Stimulated activated CD4-positive, alpha-beta T cell treated with anti-CD3 and anti-CD28 coated beads, Interleukin-1b, Interleukin-23, amount 100 ng/mL, for 1 hour (primary cell): ENCODE measurements at places on chromosomes 4 and X.

GRCh38 chrX:19720236-19720635 lies 167.2 kb downstream of the SH3KBP1 start:
- no peak for DNase-seq

DNA sequence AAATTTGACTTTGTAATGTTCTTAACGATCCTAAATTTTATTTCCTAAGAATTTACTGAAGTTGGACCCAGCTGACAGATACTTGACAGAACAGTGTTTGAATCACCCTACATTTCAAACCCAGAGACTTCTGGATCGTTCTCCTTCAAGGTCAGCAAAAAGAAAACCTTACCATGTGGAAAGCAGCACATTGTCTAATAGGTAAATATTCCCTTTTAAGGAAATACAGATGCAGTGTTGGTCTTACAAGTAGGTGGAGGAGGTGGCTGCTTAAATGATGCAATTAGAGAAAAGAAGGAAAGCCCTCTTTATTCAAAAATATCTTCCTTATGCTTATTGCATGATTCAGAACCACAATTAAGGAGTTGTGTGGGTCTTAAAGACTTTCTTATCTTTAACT lies 73.5 kb downstream of the RS1 start:
- no peak for DNase-seq

DNA sequence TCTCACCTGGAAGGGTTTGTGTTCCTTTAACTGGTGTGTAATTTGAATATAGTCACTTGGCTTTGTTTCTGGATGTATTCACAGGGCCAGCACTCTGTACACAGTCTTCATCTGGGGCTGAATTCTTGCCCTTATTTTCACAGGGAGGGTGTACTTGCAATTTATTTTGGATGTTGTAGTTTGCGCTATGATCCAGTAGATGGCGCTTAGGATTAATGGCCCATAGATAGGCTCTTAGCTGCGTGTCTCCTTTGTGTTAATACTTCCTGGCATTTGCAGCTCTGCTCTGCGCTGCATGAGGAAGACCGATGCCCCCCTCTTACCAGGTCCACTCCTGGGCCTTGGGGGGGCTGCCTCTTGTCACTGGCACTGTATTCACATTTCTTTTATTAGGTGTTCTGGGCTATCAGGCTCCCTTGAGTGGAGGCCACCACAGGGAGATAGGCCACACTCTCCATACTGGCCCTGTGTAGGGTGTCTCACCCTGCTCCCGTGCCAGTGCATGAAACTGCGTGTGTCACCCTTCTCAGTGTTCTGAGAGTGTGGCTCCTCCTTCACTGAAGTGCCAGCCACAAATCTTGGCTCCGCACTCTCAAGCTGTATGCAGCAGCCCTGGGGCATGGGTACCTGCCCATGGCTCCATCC lies 562.2 kb downstream of the ZIC3 start:
- no peak for DNase-seq

DNA sequence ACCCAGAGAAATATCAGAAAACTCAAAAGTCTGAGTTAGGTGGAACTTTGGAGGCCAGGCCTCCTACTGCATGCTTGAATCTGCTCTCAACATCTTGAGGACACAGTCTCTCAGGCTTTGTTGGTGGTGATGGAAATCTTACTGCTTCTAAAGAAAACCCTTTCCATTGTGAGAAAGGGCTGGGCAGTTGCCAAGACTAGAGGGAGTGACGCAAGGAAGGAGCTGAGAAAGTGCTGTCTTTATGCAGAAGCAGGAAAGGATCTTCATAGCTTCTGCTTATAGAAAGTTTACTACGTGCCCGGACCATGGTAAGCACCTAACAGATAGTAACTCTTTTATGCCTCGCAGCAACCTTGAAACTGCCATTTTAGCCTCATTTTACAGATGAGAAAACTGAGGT lies 2.4 kb upstream of the CRMP1 start:
- DNase-seq, result no peak

DNA sequence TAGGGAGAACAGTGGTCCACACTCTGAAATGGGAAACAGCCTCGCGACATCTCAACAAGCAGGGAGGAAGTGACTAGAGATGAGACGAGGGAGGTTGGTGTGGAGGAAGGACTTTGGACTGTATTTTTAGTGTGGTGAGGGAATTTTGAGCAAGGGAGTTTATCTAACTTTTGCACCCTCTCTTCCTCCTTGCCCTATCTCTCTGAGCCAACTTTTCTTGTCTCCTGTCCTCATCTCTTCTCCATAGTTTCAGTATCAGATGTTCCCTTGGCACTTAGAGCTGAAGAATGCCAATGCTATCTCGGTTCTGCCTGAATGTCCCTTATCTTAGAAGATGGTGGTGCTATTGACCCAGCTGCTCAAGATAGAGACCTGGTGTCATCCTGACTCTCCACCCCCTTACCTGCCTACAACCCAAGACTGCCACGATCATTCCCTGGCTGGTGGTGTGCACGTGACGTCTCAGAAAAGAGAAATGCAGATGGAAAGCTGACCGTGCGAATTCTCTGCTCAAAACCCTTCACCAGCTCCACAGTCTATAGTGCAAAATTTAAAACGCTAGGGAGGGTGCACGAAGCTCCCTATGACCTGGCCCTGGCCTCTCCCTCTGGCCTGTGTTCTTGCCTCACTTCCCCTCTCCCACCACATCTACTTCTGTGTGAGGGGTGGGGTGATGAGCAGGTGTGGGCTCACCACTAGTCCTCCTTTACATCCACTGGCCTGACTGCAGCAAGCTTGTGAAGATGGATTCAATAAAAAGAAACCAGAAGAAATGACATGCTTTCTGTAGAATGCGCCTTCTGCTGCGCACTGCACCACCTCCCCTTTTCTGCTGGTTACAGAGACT lies 20.9 kb downstream of the MPP1 start:
- DNase-seq, result no peak

DNA sequence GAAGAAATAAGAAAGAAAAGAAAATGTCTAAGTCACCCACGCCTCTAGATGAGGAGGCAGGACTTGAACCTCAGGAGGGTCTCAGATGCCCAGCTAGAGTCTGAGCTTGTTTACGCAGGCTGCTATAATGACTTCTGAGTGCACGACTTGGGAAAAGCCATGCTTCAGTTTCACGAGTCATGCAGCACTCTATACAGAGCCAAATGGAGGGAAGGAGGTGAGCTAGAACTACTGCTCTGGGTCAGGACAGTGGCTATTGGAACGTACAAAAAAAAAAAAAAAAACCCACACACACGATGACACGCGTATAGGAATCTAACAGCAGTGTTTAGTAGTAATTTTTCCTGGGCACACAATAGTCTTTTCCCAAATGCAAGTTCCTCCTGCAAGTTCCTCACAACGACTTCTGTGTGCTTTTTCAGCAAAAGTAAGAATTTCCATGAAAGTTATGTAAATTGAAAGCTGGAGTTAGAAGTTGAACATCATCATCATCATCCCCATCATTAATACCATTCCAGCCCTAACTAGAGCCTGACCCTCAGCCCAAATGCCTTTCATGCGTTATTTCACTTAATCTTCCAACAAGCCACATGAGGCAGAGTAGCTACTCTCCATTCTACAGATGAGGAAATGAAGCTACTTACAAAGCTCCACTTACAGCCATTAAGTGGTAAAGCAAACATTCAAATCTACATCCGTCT lies 36.6 kb downstream of the IRF2 start:
- DNase-seq, result no peak

- DNase-seq, result no peak
These were observed 3.8 kb upstream of the GRPR start for GRCh38 chrX:16119353-16120220.

- DNase-seq, result no peak
These were observed 58.2 kb upstream of the GPRIN3 start for GRCh38 chr4:89365776-89366175.

GRCh38 chrX:150475461-150475860 lies 93.0 kb upstream of the MTM1 start:
- DNase-seq, result no peak

DNA sequence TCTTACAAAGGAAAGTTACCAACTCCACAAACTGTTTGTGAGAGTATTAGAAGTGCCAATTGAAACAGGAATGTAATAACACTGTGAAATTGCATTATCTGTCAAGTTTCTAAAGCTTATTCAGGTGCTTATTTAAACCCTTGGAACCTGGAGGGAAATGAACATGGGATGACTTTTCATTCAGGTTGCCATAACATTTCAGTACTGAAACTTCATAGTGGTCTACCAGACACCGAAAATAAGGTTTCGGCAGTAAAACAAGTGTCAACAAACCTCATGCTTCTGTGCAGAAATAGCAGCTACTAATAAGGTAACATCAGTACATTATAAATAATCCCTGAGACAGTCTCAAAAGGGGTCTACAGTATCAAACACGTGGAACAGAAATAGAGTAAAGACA lies 890.7 kb upstream of the INTU start:
- DNase-seq, result no peak

- no peak for DNase-seq
These were observed 191.0 kb downstream of the SLC7A11 start for GRCh38 chr4:138051157-138051556.
